Pericardium fibroblast (primary cell): ENCODE measurements at places on chromosomes 11 and 22. TPM values are rescaled to one million over a fixed set of nuclear protein-coding genes. Genes with fewer than 3 reads are reported as not detected.

The APOL1 gene
- total RNA-seq, result 2.8 and 6.1 TPM in 2 replicates

The RIMBP3C gene
- 1.1 and 1.3 TPM in 2 replicates for total RNA-seq

The OR51E2 gene
- total RNA-seq, result not detected in 2 replicates

The TREH gene
- total RNA-seq, result not detected in 2 replicates

The ART1 gene
- total RNA-seq, result not detected in 2 replicates

The ZNF74 gene
- 8.5 and 34.0 TPM in 2 replicates for total RNA-seq

The EXT2 gene
- 93.4 and 122 TPM in 2 replicates for total RNA-seq

The LRRC10B gene
- total RNA-seq, result not detected in 2 replicates

The OR4A16 gene
- total RNA-seq, result not detected in 2 replicates

The CDC45 gene
- 1.1 and 3.1 TPM in 2 replicates for total RNA-seq

The OR8A1 gene
- not detected in 2 replicates for total RNA-seq

The APOBEC3G gene
- total RNA-seq, result 5.4 and 9.2 TPM in 2 replicates

The CALCA gene
- total RNA-seq, result 0.93 TPM in 1 of 2 replicates, not detected in the other

The OR51I1 gene
- total RNA-seq, result not detected in 2 replicates

The ISX gene
- not detected in 2 replicates for total RNA-seq

The MYOD1 gene
- total RNA-seq, result 0.51 TPM in 1 of 2 replicates, not detected in the other

The PRPF19 gene
- 63.2 and 78.3 TPM in 2 replicates for total RNA-seq

The BRSK2 gene
- 0.09 and 1.6 TPM in 2 replicates for total RNA-seq

The OR51A7 gene
- total RNA-seq, result not detected in 2 replicates

The CCDC81 gene
- under 0.01 TPM in 1 of 2 replicates, not detected in the other for total RNA-seq

The TRPC6 gene
- 0.43 and 0.82 TPM in 2 replicates for total RNA-seq

The MUC6 gene
- not detected in 2 replicates for total RNA-seq

The RTN4RL2 gene
- total RNA-seq, result 2.1 and 10.6 TPM in 2 replicates

The HTR3A gene
- total RNA-seq, result not detected in 2 replicates

The BLID gene
- 0.93 TPM in 1 of 2 replicates, not detected in the other for total RNA-seq

The HPX gene
- total RNA-seq, result not detected in 2 replicates

The CPT1B gene
- total RNA-seq, result 0.51 and 1.4 TPM in 2 replicates

The AKIP1 gene
- 22.9 and 39.8 TPM in 2 replicates for total RNA-seq

The KRTAP5-1 gene
- not detected in 2 replicates for total RNA-seq

The OR4D5 gene
- not detected in 2 replicates for total RNA-seq

The MS4A12 gene
- total RNA-seq, result not detected in 2 replicates

The ADORA2A gene
- total RNA-seq, result 2.9 and 5.4 TPM in 2 replicates

The GGTLC3 gene
- total RNA-seq, result not detected in 2 replicates

The MYO18B gene
- total RNA-seq, result 0.12 and 0.17 TPM in 2 replicates

The SOX6 gene
- 0.09 and 0.47 TPM in 2 replicates for total RNA-seq

The C22orf42 gene
- total RNA-seq, result not detected in 2 replicates

The GALNT18 gene
- 0.70 and 1.5 TPM in 2 replicates for total RNA-seq

The DAGLA gene
- 1.9 and 2.0 TPM in 2 replicates for total RNA-seq

The ANGPTL5 gene
- total RNA-seq, result not detected in 2 replicates

The MPZL2 gene
- total RNA-seq, result not detected in 2 replicates

The IRAG1 gene
- 1.0 and 4.2 TPM in 2 replicates for total RNA-seq

The LARGE2 gene
- total RNA-seq, result not detected in 2 replicates

The SLC7A4 gene
- 0.51 and 2.7 TPM in 2 replicates for total RNA-seq

The MEN1 gene
- total RNA-seq, result 19.6 and 29.2 TPM in 2 replicates

The TSPAN18 gene
- 0.58 and 1.9 TPM in 2 replicates for total RNA-seq

The ESAM gene
- total RNA-seq, result 0.35 and 6.4 TPM in 2 replicates

The MISFA gene
- not detected in 2 replicates for total RNA-seq
